Right renal cortex interstitium (tissue), 3 donors: ENCODE measurements at places on chromosomes 16 and 17. TPM values are rescaled to one million over a fixed set of nuclear protein-coding genes. Genes with fewer than 3 reads are reported as not detected.

The CD300E gene
- polyA plus RNA-seq, result 0.11 TPM

DNA sequence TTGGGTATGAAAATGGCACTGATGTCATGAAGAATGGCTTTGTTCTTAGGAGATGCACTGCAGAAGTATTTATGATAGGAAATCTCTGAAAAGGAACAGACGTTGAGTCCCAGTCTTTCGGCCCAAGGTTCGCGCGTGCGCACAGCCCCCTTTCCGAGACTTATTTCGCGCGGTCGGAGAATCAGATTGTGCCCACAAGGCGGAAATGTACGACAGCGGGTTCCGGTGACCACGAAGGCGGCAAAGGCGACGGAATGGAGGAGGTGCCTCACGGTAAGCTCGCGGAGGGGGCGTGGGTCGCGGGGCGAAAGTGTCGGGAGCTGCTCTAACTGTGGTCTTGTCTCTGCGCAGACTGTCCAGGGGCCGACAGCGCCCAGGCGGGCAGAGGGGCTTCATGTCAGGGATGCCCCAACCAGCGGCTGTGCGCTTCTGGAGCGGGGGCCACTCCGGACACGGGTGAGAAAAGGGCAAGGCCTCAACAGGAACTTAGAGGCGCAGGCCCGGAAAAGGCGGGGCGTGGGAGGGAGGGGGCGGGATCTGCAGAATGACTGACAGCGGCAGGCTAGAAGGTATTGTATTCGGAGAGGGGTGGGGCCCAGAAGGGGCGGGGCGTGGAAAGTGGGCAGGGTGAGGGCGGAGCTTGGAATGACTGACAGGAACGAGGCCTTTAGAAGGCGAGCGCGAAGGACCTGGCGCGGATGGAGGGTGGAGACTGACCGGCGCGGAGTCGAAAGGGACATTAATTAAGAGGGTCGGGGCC is at the start of gene NUBP1:
TSS of gene NUBP1 (plus strand) at position 233 of the 760 bp plus-strand sequence. CDS start at position 255, 22 bp downstream.
- DNase-seq, result peak; percentile 95

- DNase-seq, result no peak
Observed at GRCh38 chr16:89199241-89200123, 855 bp downstream of the SLC22A31 start.

- DNase-seq, result no peak
Observed at GRCh38 chr17:67656494-67657203, 61.1 kb upstream of the NOL11 start.

DNA sequence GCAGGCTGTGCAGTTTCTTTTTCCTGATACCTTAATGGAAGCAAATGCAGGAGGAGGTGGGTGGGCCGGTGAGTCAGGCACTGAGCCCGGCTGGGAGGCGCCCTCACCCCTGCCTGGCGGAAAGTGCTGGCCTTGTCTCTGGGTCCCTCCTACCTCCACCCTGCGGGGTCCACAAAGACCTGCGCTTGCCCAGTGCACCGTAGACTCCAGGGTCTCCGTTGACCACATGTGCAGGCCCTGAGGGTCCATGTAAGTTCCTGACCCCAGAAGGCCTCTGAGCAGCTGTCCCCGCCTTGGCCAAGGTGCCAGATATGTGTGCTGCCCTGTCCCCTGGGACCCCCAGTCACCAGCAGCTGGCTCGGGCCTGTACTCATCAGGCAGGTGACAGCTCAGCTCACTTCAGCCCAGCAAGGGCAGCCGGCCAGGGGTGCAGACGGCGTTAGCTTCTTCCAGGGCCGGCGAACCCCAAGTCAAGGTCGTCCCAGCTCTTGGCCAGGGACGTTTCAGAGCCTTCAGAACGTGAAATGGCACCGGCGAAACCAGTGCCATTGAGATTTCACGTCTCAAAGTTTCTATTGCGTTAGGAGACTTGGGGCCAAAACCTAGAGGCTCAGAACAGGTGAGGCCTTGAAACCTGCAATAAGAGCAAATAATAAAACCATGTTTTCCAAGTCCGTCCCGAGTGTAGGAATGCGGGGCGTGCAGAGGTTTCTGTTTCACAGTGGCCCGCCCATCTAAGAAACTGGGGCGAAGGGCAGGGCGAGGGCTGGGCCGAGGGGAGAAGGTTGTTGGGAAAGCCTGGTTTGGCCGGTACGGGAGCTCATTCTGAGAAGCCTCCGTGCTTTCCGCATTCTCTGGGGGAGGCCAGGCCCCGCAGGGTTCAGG is 12.1 kb downstream of the METRNL start:
- no peak for DNase-seq

DNA sequence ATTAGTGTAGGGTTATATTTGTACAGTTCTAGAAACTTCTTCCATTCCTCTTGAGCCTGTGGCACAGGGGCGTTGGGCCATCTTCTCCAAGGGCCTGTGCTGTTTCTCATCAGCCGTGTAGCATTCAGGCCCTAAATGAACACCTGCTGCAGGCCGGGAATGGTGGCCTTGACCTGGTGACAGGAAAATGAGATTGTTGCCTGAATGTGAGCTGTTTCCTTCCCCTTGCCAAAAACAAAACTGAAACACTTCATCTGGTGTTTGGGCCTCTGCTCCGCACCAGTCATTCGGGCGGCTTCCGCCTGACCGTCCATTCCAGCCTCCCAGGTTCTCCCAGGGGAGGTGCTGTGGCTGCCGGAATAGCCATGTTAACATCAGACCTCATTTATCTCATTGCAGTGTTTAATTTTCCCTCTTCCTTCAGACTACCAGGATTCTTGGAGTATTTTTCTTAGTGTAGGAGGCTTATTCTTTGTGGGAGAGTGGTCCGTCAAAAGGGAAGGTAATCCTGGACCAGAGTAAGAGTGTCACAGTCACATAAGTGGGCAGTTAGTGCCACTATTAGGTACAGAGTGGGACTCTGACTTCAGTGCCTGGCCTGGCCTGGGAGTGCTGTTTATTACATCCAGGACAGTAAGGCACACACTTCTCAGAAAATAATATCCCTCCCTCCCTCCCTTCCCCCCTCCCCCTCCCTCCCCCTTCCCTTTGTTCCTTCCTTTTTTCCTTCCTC is 61.9 kb downstream of the WWP2 start:
- DNase-seq, result no peak

DNA sequence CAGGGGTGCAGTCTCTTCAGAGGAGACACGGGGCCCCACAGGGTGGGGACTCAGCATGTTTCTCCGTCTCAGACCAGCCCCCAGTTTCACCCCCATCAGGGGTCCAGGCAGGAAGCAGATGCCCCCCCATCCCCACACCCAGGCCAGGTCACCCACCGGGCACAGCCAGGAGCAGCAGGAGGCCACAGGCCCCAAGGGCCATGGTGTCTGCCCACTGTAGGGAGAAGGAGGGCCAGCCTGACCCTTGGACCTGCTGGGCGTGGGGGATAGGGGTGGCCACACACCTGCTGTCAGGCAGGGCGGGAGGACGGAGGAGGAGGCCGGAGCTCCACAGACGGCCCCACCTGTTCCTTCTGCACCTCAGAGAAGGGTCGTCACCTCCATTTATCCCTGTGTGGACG is at the start of gene TPSG1:
TSS of gene TPSG1 (minus strand) at position 218 of the 401 bp plus-strand sequence. CDS start at position 202, 16 bp downstream.
- DNase-seq, result no peak

The NKD1 gene
- polyA plus RNA-seq, result 9.3 TPM

DNA sequence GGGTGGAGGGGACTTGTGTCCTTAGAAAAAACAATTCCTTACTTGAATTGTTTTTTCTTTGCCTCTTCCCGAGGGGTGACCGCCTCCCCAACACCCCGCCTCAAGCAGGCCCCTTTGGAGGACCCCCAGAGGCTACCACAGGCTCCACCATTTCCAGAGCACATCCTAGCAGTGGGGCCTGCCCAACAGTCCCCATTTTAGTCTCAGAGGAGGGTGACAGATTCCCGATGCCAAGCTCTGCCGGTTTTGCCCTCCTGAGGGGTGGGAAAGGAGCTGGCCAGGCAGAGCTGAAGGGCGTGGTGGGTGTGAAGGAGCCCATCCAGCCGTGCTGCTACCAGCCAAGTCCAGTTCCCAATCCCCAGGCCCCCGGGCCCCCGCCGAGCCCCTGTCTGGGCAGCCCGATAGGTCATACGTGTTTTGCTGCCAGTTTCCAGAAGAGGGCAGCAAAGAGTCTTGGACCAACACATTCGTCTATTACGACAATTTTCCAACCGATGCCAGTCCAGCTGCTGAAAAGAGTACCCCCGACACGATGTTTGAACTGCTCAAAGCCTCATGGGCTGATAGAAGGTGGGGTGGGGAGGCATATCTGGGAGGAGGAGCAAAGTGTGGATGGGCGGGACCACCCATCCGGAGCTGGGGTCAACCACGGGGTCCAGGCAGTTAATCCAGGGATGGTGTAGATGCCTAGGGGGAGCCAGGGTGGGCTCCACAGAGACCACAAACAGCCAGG is 18.8 kb upstream of the GAA start:
- no peak for DNase-seq

DNA sequence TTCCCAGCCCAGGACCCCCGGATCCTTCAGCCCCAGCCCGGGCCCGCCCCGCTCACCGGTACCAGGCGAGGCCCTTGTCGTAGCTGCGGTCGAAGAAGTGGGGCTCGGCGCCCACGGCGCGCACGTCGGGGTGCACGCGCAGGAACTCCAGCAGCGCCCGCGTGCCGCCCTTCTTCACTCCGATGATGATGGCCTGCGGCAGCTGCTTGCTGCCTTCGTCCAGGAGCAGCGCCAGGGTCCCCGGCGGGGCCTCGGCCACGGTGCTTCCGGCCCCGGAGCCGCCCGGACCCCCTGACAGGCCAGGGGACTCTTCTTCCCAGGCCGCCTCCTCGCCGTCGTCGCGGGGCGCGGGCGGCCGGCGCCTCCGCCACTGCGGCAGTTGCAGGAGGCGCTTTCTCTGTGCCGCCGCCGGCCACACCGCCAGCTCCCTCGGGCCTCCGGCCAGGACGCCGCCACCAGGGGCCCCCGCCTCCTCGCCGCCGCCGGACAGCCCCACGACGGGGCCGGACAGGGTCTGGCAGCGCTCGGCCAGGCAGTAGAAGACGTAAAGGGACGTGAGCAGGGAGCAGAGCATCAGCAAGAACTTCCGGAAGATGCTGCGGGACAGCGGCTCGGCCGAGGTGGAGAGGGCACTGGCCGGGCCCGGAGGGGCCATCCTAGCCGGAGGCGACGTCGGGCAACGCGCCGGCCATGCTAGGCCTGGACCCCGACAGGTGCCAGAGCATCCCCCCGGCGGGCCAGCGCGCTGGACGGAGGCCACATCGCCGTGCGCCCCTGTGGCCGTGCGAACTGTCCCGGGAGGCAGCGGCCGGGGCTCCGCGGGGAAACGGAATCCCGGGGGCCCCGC is 1.0 kb downstream of the HS3ST3A1 start:
- DNase-seq, result no peak

GRCh38 chr17:73105431-73105830 is 12.9 kb upstream of the SLC39A11 start:
- no peak for DNase-seq
